ENCODE measurements at places on chromosomes 2 and 18.

DNA sequence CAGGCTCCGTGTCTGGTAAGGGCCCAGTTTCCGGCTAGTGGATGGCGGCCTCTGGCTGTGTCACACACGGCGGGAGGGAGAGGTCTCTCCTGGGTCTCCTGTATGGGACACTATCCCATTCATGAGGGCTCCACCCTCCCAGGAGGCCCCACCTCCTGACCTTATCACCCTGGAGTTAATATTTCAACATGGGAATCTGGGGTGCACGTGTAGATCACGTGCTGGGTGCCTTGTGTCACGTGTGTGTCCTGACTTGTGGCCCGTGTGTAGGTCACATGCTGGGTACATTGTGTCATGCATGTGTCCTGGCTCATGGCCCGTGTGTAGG lies 9.9 kb downstream of the NEU4 start:
- DNase-seq: no peak

DNA sequence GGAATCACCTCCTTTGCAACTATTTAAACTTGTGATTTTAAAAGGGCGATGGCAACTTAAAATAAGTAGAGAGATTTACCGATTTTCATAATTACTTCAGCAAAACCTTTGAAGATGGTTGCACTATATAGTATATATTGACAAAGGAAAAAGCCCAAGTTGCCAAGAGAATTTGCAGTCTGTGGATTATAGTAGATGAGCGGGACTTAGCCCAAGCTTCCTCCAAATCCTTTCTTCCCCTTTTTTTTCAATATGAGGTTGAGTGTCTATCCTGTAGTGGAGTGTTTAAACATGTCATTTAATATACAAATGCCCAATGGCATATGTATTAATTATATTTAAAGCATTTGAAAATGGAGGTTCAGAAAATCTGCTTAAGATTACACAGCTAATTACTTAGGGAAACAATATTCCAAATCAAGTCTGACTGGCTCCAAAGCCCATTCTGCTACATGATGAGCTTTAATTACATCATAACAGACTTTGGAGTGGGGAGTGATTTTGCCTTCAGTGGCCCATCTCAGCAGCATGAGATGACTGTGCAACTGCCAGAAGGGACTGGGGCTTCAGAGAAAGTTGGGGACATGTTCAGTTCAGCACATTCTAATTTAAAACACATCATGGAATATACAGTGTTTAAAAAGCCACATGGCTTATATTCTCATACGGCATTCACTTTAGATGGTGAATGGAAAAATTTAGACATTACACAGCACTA lies 73.2 kb downstream of the COL3A1 start:
- DNase-seq: no peak

DNA sequence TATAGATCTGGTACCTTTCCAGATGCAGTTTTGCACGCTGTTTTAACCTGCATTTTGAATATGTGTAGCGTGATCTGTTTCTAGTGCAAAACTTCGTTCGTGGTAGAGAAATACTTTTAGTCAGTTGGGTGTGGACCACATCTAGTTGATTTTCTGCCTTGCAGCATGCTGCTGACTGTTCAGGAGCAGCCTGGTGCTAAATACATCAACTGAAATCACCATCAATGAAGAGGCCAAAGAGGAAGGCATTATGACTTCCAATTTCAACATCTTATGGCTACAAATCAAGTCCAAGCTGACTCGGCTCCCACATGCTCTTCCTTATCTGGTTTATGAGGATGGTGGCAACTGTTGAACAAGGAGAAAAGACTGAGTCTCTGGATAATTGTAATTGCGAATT lies 298.5 kb downstream of the ZNF521 start:
- DNase-seq: no peak

DNA sequence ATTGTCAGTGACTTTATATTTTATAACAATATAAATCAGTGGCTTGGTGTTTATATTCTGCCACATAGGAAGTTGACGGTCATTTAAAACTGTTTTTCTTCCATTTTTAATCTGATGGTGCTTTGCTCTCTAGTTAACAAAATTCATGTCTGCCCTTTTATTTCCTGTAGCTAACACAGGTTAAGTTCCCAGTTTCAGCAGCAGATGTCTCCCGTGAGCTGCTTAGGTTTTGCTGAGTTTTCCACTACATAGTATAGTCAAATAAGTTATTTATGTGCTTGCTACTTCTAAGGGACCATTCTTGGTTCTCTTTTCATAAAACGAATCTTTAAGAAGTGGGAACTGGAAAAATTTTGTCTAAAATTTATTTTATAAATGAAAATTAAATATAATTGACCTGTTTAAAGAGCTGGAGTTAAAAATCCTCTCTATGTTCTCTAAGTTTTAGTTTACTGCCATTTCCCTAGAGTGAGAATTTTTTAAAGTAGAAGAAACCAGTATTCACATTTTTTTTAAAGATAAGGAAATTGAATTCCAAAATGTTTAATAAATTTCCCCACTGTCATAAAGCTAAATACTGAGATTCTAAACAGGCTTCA lies 20.6 kb downstream of the HTR2B start:
- DNase-seq: peak; percentile 44

DNA sequence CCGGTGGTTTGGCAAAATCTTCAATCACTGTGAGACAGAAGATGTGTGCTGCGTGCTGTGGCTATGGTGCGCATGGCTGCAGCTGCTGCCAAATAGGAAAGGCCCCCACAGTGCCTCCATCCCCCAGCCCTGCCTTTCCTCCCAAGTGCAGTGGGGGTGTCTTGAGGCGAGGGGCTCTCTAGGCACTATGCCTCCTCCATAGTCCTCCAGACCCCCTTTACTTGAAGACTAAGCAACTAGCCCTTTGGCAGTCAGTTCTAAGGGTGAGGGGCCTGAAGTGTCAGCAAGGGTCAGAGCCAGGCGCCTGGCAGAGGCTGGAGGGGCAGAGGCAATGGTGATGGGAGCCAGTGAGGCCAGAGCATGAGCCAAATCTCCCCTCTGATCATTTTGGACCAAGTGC lies 13.6 kb upstream of the TMEM185B start:
- no peak for DNase-seq

DNA sequence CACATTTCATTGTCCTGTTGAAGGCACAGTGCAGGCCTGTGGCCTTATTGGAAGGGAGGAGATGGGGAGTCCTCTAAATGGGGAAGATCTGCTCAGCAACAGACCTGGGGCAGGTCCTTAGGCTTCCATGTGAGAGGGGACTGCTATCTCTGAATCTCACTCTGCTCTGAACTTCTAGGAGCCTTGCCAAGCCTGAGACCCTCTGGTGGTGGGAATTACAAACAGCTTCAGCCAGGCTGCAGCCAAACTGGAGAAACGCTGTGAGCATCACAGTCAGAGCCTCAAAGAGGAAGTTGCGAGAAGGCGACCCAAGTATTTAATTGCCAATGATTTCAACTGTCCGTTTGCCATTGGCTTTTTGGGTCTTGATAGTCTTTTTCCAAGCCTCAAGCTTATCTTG lies 66.8 kb upstream of the MC2R start:
- DNase-seq: no peak

DNA sequence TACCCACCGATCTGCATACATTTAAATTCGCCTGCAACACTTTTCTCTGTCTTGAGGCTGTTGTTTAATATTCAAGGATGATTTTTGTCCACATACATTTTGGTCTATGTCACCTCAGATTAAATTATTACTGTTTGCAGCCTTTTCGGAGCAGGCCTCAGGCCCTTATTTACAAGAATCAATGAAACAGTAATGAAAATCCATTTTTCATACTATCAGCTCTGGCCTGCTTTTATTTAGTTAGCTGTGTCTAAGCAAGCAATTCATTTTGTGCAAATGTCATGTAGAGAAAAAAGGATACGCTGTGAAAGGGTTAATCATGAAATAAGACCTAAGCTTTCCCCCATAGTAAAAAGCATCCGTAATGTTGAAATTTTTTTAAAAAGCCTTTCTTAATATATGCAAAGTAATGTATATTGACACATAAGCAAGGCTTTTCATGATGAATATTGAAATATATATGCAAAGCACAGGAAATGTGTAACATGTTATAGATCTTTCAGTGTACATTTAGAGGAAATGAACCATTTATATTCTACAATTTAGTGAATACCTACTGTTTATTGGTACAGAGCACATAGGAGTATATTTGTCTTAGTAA lies 1135.3 kb upstream of the ZEB2 start:
- DNase-seq: no peak

- no peak for DNase-seq
Observed at GRCh38 chr18:11689669-11690565, 853 bp downstream of the GNAL start.

- no peak for DNase-seq
Observed at GRCh38 chr18:57931038-57931437, 113.0 kb upstream of the NEDD4L start.

Measured in AG04450 (cell line).